ENCODE measurements at places on chromosomes 3 and 15.

DNA sequence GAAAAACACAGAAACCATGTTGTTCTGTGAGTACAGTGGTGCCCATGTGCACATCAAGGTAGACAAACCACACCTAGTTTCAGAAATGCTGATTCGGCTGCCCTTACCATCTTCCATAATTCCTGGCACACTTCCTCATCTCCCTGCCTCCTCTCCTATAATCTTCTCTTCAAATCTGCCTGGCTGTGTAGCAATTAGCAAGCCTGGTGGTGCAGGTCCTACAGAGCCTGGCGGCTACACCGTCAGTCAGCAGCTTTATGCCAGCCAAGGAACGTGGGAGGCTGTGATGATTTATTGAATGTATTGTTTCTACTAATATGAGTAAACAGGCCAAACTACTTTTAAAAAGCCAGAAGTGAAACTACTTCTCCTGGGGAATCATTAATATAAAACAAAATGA is 106.8 kb downstream of the SEMA6D start:
- DNase-seq = no peak

GRCh38 chr3:13891492-13892073 is 11.7 kb upstream of the WNT7A start:
- DNase-seq = no peak

DNA sequence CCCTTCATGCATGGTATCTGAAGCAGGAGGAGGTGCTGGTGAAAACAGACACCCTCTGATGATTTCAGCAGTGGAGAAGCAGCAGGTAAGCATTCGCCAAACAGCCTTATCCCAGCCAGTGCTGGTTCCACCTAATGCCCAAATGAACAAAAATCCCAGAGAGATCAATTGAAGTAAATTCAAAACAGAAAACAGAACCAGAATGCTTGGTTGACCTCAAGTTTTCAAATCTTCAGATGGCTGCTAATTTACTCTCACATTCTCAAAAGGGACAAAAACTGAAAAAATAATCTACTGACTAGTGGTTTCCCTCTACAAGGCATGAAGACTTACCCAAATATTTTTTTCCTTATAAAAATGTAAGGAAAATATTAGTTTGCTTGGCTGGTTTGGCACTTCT is 87.0 kb upstream of the MYO5C start:
- no peak for DNase-seq

DNA sequence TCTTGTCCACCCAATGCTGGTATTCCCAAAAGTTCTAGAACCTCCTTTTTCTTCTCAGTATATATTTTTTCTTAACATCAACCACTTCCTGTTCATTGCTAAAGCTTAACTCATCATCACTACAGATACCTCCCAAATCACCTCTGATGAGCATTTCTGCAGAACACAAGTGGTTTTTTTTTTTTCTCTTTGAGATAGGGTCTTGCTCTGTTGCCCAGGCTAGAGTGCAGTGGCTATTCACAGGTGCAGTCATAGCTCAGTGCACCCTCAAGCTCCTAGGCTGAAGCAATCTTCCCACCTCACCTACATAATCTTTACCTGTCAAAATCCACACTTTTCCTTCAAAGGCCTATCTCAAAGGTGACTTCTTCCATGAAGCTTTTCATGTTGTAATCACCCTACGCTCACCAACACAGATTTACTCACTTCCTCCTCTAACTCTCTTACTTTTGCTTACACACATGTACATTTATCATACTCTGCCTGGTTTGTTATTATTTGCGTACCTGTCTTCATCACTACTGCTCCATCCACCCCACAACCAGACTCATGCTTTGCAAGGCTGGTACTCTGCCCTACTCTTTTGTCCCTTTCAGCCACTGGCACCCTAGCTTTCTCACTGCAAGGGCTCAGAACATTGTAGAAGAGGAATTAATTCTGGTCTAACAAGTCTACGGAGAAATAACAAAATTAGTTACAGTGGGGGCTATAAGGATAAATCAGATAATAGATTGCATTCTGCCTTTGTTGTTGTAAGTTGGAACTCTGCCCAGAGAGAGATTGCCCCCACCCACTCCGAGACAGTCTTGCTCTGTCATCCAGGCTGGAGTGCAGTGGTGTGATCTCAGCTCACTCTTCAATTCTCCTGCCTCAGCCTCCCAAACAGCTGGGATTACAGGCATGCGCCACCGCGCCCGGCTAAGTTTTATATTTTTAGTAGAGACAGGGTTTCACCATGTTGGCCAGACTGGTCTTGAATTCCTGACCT is 27.5 kb downstream of the HERC1 start:
- DNase-seq = no peak

GRCh38 chr3:50665081-50665840 is 9.5 kb upstream of the DOCK3 start:
- DNase-seq = no peak

DNA sequence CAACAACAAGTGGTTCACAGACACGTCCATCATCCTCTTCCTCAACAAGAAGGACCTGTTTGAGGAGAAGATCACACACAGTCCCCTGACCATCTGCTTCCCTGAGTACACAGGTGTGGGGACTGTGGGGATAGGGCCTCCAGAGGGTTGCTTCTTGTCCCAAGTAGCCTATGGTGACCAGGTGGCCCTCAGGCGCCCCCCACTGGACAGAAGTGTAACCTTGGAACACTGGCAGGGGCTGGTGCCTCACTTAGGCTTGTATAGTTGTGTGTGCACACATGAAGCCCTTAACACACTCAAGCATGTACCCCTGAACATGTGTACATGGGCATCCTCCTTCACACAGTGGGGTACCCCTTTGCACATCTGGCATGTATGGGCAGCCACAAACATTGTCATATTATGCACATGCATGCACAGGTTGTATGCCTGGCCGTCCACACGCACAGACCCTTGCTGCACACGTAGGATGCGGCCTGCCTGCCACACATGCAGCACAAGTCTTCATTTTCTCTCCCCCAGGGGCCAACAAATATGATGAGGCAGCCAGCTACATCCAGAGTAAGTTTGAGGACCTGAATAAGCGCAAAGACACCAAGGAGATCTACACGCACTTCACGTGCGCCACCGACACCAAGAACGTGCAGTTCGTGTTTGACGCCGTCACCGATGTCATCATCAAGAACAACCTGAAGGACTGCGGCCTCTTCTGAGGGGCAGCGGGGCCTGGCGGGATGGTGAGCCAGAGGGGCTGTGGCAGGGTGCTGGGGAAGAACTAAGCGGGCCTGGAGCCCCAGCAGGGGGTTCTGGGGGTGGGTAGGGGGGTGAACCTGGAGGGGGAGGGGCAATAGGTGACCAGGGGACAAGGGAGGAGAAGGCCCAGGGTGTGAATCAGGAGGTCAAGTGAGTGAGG is 11.7 kb upstream of the SEMA3B start:
- DNase-seq = no peak

DNA sequence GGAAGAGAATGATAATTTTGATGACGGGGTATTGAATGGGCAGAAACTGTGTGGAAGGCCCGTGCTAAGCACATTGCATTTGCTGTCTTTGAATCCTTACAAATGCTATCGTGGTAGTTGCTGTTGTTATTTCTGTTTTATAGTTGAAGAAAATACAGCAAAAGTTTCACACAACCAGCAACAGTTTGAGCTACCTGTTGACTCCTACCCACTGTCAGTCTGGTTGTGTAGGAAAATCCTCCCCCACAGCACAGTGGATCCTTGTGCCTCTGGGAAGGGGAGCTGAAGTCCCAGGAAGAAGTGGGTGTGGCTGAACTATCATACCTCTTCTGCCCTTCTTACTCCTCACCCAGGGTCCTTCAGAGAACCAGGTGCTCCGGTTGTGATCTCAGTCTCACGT is 29.4 kb downstream of the MRAS start:
- no peak for DNase-seq

- DNase-seq = no peak
Measured at GRCh38 chr3:47102081-47102600, 61.8 kb downstream of the SETD2 start.

DNA sequence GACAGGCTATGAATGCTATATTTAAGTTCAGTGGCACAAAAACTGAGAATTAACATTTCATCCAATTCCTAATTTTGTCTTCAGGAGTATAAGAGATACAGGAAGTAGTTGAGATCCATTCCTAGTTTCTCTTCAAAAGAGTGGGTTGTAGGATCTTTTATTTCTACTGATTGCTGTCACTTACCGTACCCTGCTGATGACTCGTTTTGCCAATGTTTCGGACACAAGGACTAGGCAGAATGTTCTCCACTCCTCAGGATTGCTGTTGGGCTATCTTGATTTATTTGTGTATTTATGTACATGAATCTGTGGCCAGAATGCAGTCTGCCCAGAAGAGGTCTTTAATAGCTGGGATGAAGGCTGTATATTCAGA is 11.9 kb downstream of the ARL8B start:
- DNase-seq = no peak

- DNase-seq = no peak
Measured at GRCh38 chr15:36897834-36898233, 202.5 kb downstream of the MEIS2 start.

DNA sequence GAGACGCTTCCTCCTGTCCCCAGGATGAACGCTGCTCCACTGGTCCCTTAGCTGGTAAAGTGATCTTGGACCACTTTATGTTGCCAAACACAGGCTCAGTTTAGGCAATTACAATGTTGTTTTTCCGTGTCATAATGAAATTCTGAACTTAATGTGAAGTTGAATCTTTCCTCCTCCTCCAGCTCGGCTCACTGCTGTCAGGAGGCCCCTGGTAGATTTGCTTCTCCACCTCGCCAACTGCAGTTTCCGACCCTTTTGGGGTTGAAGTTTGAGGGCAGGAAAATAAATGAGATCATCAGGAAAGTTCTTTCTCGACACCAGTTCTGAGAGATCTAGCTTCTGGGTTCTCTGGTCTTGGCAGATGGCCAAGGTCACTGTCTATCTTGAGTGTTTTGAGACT is 27.8 kb downstream of the CFAP161 start:
- no peak for DNase-seq

GRCh38 chr15:72800833-72801481 is 17.4 kb upstream of the ADPGK start:
- no peak for DNase-seq

DNA sequence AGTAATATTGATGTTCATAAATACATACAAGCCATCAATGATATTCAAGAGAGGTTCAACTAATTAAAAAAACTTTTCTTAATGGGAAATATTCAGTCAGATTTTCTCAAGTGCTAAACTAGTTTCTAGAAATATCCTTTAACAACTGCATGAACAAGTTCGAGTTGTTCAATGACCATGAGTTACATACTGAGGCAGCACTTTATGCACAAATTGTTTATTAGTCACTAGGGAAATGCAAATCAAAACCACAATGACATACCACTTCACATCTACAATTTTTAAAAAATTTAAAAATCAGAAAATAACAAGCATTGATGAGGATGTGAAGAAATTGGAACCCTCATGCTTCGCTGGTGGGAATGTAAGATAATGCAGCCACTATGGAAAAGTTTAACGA is 62.4 kb downstream of the RAD18 start:
- DNase-seq = no peak

DNA sequence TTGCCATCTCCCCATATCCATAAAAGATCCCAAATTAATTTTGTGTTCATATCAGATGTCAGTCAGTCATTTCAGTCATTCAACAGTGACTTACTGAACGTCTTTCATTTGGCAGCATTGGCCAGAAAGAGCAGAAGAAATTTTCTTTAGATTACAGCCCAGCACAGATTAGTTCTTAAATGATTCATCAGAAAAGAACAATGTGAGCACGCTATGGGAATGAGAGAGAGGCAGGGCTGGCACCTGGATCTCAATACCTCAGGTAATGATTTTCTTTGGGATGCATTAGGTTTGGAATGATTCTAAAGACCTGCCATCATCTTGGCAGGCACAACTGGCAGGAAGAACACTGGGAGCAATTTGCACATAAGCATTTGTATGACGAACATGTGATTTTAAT is 41.6 kb downstream of the FBN1 start:
- no peak for DNase-seq

GRCh38 chr3:134594331-134594741 is 56.5 kb downstream of the KY start:
- no peak for DNase-seq

GRCh38 chr15:50558012-50558411 is 11.5 kb upstream of the USP50 start:
- no peak for DNase-seq

DNA sequence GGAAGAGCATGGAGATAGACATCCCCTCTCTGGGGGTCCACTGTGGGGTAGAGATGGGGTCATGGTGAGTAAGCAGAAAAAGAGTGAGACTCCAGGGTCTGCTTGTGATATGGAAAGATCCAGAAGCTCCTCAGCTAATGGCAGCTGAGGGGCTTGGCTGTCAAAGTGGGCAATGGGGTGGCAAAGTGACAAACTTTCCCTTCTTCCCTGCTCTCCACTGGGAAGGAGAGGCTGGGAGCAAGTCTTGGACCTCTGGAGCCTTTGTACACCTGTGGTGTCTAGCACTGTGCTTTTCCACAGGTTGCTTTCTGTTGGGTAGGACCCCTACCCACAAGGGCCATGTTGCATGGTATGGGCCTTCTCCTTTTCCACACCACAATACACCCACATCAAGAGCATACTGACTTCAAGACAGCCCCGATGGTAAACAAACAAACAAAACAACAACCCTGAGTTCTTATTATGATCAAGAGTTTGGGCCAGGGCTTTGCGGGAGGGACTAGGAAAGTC is 3.5 kb downstream of the ITGA11 start:
- no peak for DNase-seq

DNA sequence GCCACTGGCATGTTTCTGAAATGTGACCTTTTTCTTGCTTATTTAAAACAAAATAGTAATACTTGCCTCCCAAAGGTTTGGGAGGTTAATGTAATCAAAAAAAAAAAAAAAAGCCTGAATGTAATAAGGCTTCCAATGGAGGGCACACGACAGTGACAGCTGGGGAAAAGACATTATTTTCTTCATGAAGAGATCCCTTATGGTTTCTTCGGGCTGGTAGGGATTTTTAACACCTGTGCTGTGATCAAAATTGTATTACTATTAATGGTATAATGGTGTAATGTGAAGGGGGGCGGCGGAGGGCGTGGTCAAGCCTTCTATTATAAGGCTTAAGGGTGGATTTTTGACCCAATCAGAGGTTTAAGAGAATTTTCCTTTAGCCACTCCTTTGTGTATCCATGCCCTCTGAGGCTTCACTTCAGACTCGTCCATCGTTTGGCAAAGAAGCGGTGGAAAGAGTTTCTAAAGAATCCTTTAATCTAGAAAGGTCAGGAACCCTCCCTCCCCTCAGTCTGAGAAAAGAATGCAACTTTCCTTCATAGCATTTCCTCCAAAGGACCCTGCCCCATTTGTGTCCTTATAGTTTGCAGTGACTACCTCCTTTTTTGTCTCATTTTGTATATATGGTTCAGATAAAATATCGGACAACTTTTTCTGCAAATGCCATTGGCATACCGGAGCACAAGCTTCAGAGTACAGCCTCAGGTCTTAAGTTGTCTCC is 89.5 kb upstream of the CHD2 start:
- DNase-seq = no peak

GRCh38 chr15:47586653-47587224 is 130.6 kb upstream of the SEMA6D start:
- no peak for DNase-seq
